Naive thymus-derived CD4-positive, alpha-beta T cell (primary cell): ENCODE measurements at places on chromosomes 12 and 14. TPM values are rescaled to one million over a fixed set of nuclear protein-coding genes. Genes with fewer than 3 reads are reported as not detected.

DNA sequence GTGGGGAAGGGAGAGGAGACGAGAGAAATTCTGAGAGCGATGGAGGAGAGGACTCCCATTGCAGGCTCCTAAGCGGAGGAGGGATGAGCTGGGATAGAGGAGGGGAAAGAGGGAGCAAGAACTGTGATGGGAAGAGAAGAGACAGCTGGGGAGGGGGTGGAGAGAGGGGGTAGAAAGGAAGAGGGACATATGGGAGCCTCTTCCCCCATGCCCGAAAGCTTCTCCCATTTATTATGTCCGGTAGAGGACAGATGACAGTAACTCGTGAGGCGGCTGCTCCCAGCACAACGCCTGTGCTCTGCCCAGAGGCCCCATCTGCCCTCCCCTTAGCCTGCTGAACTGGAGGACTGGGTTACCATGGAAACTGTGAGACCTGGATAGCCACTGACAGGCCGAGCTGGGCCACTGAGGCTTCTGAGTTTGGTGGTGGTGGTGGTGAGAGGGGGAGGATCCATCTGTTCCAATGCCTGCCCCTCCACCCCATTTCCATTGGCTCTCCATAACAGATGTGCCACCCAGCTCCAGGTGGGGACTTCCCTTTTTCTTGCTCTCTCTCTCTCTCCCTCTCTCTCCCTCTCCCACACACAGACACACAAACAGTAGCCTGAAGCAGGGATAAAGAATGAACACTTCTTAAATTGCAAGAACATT is 8.3 kb downstream of the CPNE6 start:
- no peak for DNase-seq

DNA sequence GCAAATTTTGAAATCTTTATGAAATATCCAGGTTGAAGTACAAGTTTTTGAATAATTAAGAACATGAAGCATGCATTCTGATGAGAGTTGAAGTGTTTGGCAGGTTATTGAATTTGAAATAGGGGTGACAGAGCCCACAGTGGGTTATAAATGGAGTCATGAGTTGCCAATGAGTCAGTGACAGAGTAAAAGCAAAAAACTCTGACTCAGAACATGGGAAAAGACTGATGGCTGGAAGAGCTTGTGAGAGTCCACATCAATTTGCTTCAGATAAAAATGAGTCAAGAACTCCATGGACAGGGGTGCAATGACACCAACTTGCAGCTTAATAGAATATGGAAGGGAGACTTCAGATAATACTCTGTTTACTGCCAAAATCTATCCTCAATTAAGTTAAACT is 105.3 kb downstream of the SLC6A15 start:
- no peak for DNase-seq

GRCh38 chr12:116672842-116673516 is 64.9 kb downstream of the SPRING1 start:
- no peak for DNase-seq

- no peak for DNase-seq
Measured at GRCh38 chr14:32567543-32568384, 238.7 kb downstream of the AKAP6 start.

The APOLD1 gene
- total RNA-seq: 0.64 TPM
